ENCODE measurements at places on chromosomes 3 and 15.

- no peak for DNase-seq
These were observed 108.3 kb upstream of the ETV5 start for GRCh38 chr3:186216900-186217819.

DNA sequence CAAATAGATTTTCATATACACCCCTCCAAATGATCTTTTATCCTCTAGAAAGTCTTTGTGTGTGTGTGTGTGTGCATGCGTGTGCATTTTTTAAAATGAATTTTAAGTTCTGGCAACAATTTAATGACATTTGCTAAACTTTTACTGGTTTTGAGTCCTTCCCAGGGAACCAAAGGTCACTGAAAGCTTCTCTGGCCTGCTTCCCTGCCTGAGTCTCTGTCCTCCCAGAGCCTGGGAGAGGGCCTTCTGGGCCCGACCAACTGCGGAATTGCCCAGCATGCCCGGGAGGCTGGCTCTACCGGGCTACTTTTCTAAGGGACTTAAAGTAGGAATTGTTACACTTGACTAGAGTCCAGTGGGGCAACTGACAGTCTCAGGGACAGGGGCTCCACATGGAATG is 7.4 kb upstream of the RBPMS2 start:
- no peak for DNase-seq

- no peak for DNase-seq
These were observed 13.9 kb downstream of the PHLDB2 start for GRCh38 chr3:111872979-111873378.

DNA sequence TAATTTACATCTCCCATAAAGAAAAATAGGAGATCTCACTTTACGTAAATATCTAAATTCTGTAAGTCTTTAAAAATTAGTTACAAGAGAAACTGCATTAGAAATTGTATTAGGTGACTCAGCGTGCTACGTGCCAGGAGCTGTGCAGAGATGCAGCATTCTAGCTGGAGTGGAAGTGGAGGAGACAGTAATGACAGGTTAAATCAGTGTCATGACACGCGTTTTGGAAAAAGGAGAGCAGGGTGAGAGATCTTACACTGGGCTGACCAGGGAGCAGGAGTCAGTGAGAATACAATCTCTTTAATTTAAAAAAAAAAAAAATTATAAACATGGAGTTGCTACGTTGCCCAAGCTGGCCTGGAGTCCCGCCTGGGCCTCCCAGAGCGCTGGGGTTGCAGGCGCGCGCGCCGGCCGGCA is 635 bp downstream of the TUBGCP5 start:
- DNase-seq: no peak

DNA sequence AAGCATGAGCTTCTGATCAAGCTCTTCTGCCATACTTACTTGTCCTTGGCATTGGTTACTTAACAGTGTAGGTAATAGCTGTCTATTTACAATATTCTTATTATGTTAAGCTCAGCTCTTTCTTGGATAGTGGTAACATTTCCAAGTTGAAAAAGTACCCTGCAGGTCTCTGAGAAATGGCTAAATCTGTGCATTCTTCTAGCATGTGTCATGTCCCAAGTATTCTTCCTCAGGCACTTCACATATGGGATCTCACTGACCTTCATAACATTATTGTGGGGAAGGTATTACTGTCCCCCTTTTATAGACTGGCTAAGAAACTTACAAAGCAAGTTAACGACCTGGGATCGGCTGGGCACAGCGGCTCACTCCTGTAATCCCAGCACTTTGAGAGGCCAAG is 236.1 kb downstream of the RORA start:
- no peak for DNase-seq

- DNase-seq: no peak
These were observed 89.0 kb upstream of the ONECUT1 start for GRCh38 chr15:52879145-52879544.

DNA sequence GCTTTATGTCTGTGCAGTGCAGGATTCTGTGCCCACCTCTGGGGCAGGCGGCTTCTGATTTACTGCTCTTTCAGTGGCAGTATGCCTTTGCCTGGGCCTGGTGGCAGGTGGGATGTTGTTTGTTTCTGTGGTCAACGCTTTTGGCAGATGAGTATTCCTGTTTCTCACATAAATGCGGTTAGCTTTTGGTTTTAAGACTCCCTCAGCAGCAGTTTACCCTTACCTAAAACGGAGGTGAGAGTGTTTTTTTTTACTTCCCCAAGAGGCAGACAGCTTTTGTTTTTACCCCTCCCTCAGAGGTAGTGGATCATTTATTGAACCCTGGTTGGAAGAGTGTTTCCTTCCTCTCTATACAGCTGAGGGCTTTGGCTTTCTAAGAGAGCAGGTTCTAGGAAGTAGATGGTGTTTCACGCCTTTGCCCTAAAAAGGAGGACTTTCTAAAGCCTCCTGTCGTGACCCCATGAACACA is 134.1 kb upstream of the PLSCR5 start:
- DNase-seq: no peak

DNA sequence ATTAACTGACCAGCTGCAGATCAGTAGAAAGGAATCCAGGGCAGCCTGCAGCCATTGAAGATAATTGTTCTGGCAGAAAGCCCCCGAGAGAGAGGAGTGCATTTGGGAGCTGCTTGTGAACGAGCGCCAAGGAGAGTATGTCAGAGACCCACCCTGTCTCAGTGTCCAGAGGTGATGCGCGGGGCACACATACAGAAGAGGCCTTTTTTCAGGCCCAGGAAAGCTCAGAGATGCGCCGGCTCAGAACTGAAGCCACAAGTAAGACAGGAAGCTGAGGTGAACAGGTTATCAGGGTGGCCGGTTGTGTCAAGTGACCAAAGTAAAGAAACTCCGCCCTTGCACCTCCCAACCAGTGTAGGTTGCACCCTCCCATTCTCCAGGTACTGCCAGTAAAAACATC is 59.8 kb upstream of the HEG1 start:
- no peak for DNase-seq

- peak; percentile 66 for DNase-seq
These were observed 60.5 kb upstream of the KLF13 start for GRCh38 chr15:31265871-31266711.

DNA sequence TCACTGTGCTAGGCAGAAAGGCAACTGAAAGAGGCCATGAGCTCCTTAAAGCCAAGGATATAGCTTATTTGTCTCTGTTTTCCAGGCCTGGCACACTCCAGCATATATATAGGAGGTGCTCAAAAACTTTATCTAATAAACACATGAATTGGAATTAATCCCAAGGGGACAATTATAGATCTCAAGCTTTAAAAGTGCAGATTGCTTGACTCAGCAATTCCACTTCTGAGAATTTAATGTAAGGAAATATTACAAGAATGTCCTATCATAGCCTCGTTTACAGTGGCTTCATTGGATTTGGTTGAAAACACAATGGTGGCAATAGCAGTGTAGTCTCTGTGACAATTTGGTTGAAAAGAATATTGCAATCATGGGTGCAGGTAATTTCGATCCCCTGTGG is 267.3 kb downstream of the SHQ1 start:
- DNase-seq: no peak

DNA sequence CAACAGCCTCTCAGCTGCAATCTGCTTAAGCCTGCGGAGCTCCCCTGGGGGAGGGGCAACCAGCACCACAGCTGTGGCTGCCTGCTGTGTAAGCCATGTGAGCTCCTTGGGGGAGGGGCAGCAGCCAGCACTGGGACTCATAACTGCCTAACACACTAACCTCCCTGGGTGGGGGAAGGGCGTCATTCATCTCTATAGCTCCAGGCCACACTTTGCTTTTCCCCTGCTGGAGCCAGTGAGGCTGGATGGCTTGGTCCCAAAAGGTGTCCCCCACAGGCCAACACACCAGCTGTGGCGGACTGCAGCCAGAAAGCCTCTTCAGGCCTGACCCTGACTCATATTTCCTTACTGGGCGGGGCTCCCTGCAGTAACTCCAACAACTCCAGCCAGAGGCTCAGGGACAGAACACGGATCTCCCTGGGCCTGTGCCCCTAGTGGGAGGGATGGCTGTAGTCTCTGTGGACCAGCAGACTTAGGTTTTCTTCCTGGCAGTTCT is 129.8 kb downstream of the PPM1L start:
- no peak for DNase-seq

GRCh38 chr3:70982284-70982683 is 601.2 kb downstream of the FOXP1 start:
- no peak for DNase-seq

DNA sequence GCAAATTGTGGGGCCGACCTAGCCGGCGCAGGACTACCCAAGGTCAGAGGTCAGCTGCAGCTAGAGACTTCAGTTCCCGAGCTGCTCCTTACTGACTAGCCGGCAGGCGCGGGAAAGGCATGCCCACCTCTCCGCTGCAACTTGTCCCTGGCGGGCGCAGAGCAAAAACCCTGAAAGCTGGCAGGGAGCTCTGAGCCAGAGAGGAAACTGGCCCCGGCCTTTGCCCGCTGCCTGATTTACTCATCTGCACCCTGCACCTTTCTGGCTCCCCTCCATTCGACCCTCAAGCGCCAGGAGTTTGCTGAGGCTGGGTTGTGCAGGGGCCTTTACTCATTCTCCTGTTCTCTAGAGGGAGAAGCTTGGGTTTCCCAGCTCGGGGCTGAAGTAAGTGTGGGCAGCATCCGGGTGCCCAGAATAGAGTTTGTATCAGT is 1.5 kb downstream of the ZIC4 start:
- no peak for DNase-seq

GRCh38 chr15:70240082-70240481 is 142.4 kb upstream of the TLE3 start:
- DNase-seq: no peak

DNA sequence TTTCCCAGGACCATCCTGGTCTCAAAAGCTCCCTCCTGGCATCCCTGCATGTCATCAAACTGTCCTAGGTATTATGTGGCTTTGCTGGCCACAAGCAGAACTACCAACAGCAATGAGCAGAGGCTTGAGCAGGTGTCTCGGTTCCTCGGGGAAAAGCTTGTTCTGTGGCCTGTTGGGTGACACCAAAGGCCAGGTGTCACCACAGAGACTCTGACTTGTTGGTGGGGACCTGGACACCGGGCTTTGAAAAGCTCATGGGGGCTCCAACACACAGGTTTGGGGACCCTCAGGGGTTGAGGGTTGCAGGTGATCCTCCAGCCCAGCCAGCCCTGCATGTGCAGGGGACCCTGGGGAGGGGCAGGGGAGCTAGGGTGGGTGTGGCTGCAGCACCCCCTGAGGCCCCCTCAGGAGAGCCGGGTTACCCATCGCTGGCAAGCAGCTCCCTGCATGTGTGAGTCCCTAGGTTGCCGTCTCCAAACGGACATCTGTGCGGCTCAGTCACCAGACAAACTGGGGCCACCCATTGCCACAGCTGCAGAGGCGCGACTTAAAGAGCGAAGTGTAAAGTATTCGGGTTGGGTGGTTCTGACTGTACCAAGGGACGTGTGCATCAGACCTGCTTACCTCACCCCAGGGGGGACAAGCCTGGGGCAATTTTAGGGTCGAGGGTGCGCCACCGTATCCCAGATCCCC is 140.1 kb downstream of the CHSY1 start:
- no peak for DNase-seq

Measured in effector memory CD8-positive, alpha-beta T cell (primary cell).